Astrocyte of the spinal cord (primary cell): ENCODE measurements at places on chromosomes 13 and 19.

- no peak for DNase-seq
Observed at GRCh38 chr19:13053238-13053637, 49.4 kb downstream of the LYL1 start.

DNA sequence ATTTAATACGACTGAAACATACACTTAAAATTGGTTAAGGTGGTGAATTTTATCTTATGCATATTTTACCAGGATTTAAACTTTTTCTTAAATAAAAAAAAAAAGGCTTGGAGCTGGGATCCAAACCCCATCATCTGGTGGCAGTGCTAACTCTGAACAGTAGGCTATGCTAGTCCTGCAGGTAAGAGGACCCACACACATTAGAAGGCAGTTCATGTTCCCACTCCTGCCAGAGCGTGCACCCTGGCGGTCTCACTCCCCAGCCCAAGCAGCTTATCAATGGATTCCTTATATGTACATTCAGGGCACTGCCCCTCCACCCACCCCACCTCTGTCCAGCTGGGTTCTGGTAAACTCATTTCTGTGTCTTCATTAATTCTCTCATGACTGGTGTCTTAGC lies 31.3 kb upstream of the CEBPA start:
- DNase-seq, result no peak

DNA sequence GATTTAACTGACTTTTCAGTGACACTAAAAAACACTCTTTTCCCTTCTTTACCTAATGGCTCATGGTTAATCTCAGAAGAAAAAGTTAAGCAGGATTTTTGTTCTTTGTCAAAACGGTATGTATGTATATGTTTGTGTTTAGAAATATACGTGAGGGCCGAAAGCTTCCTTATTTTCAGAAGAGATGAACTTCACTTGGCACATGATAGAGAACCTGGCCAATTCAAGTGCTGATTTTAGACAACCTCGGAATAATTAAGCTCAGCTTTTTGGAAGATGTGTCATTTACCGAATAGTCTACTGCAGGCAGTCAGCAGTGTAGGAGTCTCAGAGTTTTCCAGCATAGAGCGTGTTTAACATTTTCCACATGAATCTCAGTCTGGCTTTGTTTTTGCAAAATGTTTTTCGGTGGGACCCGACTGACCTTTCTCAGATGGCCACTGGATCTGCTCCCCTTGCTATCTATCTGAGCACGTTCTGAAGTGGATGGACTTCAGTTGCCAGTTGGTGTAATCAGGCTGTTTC lies 4.6 kb downstream of the RNASEH2B start:
- DNase-seq, result peak; percentile 16

DNA sequence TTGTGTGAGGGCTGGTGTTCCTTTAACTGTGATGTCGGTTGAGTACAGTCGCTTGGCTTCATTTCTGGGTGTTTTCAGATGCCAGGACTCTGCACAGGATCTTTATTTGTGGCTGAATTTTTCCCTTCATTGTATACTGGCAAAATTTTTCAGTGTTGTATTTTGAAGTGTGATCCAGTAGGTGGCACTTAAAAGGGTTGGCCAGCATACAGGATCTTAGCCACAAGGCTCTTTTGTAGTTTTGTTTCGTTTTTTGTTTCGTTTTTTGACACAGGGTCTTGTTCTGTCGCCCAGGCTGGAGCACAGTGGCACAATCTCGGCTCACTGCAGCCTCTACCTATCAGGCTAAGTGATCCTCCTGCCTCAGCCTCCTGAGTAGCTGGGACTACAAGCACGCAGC lies 8.7 kb downstream of the FCAR start:
- DNase-seq, result no peak

DNA sequence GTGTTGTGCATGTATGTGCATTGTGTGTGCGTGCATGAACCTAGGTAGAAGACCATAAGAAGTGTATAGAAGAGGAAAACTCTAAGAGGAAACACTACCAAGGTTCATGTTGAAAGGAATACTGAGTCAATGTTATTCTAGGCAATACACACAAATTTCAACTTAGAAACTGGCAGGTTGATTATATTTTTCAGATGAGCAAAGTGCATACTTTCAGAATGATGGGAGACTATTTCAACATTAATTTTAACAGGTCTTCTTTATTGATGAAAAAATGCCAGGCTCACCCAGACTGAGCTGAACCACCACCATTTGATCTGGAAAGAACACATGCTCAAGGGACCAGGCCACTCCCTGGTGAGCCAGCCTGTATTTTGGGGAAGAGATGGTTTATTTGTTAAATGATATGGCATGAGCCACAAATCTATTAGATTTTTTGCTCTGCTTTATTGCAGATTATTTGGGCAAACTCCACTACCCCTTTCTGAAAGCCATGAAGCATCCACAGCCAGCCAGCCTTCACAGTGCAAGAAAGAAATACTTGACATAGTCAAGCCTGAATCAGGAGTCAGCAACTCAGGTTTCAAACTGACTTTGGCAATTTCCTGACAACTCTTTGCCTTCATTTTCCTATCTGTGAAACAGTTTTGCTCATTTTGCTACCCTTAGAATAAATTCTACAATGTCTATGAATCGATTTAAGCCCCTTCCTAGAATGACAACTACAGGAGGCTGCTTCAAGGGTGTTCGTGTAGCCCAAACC lies 368.9 kb downstream of the COG6 start:
- DNase-seq, result no peak

- no peak for DNase-seq
Observed at GRCh38 chr19:2978166-2978767, 903 bp downstream of the TLE6 start.

DNA sequence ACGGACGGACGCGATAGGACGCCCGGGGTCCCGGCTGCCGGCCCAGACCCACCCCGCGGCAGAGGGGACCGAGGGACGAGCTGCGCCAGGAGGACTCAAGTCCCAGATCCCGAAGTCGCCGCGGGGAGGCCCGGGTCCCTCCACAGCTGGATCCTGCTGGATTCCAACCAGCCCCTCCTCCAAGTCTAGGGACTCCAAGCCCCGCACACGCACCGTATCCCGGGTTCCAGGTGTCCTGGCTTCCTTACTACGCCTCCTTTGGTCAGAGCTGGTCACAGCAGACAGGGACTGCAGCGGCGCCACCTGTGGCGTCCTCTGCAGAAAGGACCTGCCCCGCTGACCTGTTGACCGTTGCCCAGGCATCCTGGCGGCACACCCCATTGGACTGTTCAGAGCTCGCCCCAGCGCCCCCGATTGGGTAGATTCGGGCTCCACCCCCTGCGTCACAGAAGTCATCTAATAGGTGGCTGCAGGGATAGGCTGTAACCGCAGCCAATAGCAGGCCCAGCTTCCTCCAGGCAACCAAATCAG lies 29.0 kb upstream of the ZNF709 start:
- no peak for DNase-seq

GRCh38 chr13:49620170-49620621 lies 8.1 kb upstream of the ARL11 start:
- DNase-seq, result no peak

- DNase-seq, result no peak
Observed at GRCh38 chr19:31099515-31100205, 249.6 kb downstream of the TSHZ3 start.

DNA sequence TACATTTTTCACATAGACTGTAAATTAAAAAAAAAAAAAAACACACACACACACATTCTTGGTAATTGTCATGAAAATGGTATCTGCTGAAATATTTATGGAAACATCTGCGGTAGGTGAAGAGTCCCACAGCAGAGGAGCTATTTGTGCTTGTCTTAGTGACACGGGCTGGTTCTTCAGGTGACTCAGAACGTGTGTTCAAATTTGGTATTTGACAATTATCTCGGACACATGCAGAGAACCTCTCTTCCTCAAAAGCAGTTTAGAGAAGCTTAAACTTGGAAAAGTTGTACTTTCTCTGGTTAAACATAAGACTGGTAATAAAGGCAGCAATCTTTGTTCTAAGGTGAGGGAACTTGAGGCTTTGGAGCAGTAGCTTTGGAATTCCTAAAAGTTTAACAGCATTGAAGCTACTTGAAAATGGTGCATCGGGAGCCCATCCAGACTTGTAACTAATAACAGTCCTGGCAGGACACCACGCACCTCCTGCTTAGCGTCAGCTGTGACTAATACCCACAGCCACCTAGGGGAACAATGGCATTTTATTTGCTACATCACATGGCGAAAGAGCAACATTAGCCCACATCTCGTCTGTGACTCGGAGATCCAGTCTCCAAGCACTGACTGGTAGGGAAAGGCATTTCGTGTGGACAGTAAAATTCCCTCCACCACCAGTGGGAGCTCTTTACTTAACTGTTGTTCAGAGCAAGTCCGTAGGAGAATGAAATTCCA lies 1505.1 kb upstream of the SLC10A2 start:
- peak; percentile 95 for DNase-seq

- no peak for DNase-seq
Observed at GRCh38 chr13:55410398-55411330, 1730.1 kb upstream of the PRR20A start.

DNA sequence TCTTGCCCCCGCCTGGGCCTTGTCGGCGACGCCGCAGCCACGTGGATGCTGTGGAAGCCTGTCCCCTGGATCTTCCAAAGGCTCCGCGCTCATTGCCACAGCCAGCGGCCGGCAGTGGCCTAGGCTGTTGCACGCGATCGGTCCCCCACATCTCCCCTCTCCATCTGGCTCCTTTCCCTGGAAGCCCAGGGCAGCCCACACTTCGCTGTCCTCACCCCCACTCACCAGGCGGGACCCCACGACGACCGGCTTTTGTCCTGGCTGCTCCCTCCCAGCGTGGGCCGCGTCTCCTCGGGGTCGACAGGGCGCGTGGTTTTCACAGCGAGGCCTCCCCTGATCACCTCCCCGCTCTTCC lies 605 bp upstream of the TEX30 start:
- DNase-seq, result no peak

DNA sequence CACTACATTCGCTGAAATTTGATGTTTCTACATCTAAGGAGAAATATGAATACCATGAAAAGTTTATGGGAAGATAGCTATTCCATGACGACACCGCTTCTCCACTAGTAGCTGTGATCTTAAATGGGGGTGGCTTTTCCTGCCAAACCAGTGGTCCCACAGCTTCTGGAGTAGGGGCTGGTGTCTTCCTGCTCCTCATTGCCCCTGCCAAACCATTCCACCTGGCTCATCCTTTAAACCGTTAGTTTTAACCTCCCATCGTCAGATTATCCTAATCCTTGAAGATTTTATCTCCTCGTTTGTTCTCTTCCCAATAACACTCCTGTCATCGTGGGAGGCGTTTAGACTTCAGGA lies 568 bp upstream of the ZNF230 start:
- no peak for DNase-seq

GRCh38 chr13:80921971-80922370 lies 581.0 kb upstream of the SPRY2 start:
- no peak for DNase-seq

DNA sequence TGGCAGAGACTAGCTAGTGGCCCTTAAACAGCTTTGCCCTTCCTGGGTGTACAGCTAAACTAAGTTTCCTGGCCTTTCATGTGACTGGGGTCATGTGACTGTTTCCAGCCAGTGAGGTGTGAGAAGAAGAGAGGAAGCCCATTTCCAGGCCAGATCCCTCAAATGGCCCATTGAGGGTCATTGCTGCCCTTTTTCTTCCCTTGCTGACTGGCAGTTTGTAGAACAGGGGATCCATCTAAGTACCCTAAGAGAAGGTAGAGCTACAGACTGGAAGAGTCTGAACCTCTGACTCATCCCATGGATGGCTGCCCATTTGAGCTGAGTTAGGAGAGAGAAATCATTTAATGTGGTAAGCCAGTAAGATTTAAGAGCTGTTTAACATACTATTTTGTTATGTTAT lies 2.8 kb downstream of the SWSAP1 start:
- DNase-seq, result peak; percentile 92

- DNase-seq, result no peak
Observed at GRCh38 chr19:10286803-10287737, at the start of gene ICAM4. ICAM4 (plus strand) TSS chr19:10286955; CDS start chr19:10287013, 58 bp downstream.

DNA sequence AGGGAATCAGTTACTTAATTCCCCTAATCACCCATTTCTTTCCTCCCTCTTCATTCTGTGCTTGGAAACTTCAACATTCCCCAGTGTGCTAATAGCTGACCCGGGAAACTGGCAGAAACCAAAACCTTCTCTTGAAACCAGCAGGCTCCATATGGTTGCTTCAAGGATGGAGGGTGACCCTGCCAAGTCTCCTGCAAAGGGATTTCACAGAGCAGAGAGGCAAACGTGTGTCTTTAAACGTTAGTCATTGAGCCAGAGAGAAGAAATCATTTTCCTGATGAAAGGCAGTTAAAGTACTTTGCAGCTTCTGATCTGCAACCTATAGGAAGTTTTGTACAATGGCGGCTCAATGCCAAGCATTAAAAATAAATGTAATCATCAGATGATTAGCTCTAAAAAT lies 220.9 kb downstream of the POU4F1 start:
- no peak for DNase-seq

GRCh38 chr13:98992355-98992754 lies 14.5 kb upstream of the DOCK9 start:
- DNase-seq, result no peak

GRCh38 chr19:43662487-43662886 lies 7.5 kb downstream of the PLAUR start:
- no peak for DNase-seq

DNA sequence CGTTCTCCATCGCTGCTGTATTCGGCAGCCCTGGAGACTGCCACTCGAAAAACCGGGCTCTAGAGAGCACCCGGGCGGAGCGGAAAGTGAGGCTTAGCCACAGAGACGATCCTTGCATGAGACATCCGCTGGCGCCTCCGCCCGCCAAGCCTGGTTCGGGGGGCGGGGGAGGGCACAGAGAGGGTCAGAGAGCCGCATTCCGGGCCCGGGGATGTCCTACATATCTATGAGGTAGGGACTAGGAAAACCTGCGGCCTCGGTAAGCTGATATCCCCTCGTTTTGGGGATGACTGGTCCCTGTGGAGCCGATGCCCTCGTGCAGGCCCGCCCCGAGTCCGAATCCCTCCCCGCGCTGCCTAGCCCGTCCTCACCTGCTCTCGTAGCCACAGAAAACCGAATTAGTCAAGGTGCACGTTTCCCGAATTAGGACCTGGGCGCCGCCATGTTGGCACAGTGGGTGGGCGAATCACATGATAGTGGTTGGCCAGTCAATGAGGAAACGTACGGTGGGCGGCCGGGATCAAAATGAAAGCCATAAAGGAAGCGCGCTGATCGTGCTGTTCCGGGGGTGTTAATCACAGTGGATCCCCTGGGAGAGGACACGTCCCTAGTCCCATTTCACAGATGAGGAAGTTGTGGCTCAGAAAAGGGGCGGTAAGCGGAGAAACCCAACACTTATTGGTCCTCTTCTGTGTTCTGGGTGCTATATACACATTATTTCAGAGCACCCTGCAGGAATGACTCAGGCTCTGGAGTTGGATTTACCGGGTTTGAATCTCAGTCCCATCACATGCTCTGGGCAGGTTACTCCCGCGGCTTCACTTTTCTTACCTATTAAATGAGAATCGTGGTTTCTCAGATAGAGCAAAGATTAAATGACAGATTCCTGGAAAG lies at the start of gene TRMT1:
TRMT1 (minus strand) TSS at position 459 of the 894 bp plus-strand sequence; CDS start at position 118, 341 bp downstream.
- DNase-seq, result peak; percentile 93
